Hematopoietic multipotent progenitor cell treated with erythropoietin and hydrocortisone succinate and interleukin-3 and kit ligand, for 8 days (in vitro differentiated cells): ENCODE measurements at places on chromosomes 13 and 19.
A peak's percentile ranks its signal among the peaks of the same experiment; 100 is the strongest.

DNA sequence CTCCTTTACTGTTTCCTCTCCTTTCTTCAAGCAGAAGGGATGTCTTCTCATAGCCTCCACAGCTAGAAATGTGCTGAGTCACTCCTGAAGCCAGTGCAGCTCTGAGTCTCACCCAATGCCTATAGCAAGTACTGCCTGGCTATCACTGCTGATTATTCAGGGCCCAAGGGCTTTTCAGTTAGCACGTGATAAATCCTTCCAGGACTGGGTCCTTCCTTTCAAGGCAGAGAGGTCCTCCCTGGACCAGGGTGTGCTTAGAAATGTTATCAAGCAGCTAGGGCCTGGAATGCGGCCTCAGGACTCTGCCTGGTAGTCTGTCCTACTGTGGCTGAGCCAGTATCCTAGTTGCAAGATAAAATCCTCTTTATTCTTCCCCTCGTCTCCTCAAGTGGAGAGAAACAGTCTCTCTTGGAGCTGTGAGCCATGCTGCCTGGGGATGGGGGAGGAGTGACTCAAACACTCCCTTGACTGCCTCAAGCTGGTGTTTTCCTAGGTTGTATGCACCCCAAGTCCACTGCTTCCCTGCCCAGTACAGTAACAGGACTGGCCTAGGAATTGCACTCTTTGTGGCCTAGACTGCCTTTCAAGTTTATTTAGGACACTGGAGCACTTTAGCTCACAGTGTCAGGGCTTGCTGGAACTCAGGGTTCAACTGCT, 198.7 kb upstream of the SERP2 start:
- DNase-seq = peak; percentile 86

DNA sequence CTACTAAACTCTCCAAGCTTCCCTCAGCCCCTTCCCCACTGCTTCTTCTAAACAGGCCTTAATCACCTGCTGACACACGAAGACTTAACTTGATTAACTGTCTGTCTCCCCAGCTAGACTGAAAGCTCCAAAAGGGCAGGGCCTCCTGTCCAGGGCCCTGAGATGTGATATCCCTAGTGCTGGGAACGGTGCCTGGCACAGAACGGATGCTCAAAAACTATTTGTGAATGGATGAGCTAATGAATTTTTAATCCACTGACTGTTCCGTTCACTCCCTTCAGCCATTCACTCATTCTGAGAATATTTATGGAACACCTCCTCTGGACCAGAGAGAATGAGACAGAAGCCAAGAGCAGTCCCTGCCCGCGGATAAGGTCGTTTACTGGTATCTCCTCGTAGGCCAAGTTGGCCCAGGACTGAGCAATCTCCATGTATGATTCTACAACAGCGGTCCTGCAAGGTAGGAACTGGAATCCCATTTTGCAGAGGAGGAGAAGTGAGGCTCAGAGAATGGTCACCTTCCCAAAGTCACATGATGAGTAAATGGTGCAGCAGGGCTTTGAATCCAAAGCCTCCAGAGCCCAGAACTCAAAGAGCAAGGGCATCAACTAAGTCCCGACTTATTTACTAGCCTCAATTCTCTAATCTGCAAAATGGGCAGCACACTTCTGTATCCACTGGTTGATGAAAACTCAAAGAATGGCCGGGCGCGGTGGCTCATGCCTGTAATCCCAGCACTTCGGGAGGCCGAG, 3.4 kb downstream of the DMWD start:
- no peak for DNase-seq

DNA sequence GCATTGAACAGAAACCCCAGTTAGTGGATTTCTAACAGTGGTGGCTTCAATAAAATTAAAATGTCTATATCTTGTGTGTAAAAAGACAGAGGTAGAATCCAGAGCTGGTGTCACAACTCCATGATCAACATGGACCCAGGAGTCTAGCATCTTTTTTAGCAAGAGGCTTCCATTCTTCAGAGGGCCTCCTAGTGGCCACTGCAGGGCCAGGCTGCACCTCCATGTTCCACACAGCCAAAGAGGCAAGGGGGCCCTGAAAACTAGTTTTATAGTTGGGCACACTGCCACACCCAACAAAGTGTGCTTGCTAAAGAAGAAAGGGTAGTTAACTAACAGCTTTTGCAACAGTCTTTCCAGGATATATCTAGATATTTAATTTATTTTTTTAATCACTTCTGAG, 12.9 kb downstream of the N4BP2L1 start:
- peak; percentile 78 for DNase-seq

DNA sequence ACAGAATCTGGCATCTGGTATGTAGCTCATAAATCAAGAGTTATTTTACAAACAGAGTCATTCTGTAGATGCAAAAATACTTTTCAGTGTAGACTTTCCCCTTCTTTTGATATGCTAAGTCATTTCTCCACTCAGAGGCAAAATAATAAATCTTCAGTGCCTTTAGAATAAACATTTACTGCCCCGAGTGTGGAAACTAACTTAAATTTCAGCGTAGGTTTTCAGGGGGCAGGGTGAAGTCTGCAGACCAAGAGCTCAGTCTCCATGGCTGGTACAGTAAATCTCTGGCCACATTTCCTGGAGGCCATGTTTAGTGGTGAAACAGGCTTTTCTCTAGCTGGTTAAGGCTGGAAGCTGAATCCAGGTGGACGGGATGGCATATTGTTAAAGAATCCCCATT, 13.1 kb upstream of the ADPRHL1 start:
- no peak for DNase-seq

- no peak for DNase-seq
These were observed 11.6 kb upstream of the CFAP97D2 start for GRCh38 chr13:114167426-114167825.

GRCh38 chr13:53873558-53873957, 844.9 kb downstream of the OLFM4 start:
- DNase-seq = no peak

DNA sequence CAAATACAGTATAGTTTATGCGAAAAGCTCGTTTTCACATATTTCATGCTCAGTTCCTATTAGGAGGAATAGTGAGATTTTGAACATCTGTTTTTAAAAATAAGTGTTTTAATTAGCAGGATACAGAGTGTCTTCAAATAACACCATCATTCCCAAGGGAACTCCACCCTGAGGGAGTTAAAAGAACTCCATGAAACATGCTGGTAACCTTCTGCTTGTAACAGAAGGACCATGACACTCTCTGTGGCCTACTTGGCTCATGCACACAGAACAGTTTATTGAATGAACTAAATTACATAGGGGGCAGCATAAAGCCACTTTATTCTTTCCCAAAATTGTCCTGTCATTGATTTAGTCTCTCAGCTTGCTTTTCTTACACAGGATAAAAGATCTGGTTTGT, 809.5 kb upstream of the SLITRK6 start:
- no peak for DNase-seq

- no peak for DNase-seq
These were observed 11.2 kb downstream of the ANO8 start for GRCh38 chr19:17323300-17323963.

DNA sequence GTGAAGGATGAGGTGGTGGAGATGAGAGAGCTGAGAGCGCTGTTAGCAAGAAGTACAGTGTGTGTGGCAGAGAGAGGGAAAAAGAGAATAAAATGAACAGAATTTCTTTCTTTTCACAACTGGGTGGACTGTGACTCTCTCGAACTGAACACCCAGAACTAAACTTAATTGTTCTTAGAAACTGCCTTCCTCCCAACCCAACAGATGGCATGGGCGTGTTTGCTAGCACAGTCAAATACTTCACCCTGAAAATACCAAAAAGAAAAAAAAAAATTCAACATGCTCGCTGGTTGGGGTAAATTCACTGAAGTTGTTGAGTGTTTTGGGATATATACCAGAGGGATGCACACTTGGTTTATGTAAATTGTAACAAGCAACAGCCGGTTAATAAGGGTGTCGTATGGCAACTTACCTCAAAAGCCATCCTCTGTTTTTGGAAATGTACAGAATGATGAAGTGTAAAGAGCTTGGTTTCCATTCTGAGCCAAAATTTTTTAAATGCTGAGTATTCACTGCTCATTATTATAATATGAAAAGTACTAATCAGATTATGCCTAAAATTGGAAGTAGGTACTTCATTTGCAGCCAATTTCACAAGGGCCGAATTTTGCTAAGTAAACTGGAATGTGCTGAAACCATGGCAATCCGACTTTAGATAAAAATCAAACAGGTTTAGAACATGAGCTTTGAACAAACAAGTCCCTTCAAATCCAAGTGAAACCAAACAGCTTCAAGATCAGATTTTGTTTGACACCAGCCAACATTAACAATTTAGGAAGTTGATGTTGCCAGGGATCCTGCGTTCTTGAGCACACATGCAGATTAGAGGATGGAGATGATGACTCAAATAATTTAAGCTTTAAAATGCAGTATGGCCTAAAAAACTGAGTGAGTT, 115.8 kb downstream of the ZIC5 start:
- no peak for DNase-seq

DNA sequence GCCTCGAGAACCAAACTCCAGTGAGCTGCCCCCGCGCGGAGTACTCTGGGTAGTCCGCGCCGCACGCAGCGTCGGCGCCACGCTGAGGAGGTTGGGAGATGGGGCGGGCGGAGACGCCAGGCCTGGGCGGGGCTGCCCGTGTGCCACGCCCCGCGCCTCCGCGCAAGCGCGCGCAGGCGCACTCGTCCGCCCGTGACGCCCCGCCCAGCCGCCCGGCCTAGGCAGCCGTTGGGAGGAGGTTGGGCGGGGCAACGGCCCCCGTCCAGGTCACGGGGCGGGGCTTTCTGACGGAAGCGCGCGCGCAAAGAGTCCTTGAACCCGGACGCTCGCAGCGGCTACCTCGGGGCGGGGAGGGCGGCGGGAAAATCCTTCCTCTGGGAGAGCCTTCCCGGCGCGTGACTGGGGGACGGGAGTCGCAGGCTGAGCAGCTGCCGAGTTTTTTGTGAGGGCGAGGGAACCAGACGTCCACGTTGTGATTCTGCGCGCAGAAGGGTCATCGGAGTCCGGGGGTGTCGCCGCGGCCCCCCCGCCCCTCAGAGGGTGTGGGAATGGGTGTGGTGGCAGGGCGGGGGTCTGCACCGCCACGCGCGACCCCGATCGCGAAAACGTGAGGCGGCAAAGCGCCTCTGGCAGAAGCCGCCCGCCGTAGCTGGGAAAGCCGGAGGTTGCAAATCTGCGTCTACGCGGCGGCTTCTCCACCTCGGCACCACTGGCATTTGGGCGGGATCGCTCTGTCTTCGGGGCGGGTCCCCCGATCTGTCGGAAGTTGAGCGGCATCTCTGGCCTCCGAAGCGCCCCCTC, at the start of gene MED26:
Gene MED26 (minus strand): TSS at position 22 of the 801 bp plus-strand sequence. CDS start 261 bp downstream, outside the sequence.
- peak; percentile 92 for DNase-seq

DNA sequence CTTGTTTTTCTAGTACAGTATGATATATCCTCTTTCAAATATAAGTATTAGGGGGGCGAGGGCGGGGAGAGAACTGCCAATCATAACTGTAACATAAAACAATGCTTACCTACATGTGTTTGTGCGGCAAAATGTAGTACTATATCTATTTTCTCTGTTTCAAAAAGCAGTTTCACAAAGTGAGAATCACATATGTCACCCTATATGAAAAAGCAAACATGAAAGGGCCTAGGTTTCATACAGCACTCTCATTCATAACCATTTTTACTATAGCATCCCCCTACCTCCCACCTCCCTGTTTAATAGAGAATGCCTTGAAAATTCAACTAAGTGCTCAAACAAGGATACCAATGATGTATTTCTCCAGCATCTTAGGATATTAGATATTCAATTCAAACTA, 5.2 kb downstream of the TGDS start:
- DNase-seq = no peak

DNA sequence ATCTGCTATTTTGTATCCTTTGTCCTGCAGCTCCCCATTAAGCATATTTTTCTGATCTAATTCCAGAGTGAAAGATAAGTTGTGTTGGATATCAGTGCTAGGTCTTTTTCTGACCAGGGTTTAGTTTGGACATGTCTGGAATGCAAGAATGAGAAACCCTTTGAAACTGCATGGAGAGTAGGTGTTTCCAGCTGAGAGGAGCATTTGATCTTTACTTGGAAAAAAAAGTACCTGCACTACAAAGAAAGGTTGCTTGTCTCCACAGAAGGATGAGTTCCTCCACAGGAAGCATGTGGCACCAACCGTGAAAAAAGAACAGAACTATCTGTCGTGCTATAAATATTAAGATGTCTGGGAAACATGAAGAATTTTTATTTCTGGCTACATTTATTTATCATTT, 36.6 kb upstream of the MED4 start:
- DNase-seq = no peak

DNA sequence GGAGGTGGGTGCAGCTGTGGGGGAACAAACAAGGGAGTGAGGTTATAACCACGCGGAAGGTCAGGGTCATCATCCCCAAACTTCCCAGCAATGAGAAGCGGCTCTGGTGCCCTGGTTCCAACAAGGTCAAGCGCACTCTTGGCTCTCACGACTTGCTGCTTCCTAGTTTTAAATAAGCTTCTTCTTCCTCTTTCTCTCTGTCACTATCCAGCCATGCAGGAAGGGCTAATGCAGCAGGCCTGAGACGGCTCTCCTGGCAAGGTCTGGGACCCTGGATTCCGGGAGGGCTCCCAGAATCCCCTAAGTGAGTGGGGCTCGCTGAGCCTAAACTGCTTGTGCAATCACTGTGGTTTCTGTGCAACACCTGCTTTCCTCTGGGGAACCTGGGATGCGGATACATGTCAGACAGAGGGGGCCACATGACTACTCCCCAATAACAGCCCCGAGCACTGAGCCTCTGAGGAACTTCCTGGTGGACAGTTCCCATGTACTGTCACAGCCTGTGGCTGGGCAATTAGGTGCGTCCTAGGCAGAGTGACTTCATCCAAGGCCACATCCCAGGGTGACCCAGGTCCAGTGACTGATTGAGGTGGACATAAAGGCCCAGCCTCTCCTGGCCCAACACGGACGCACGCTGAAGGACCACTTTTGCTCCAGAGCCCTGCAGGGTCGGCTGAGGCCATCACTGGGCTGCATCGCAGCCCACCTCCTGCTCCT, 24.2 kb downstream of the VRK3 start:
- DNase-seq = no peak
